ENCODE measurements at places on chromosomes 7 and 10. TPM values are rescaled to one million over a fixed set of nuclear protein-coding genes. Genes with fewer than 3 reads are reported as not detected.

- DNase-seq = no peak
These were observed 562.3 kb downstream of the CCSER2 start for GRCh38 chr10:84890706-84891105.

GRCh38 chr7:94251-94801 lies 98.0 kb upstream of the FAM20C start:
- no peak for DNase-seq

Gene SEC31B
- total RNA-seq = 16.0 TPM

Gene NAT16
- total RNA-seq = not detected

Gene WDFY4
- total RNA-seq = 44.4 TPM
